ENCODE measurements at places on chromosomes 2 and 18.

DNA sequence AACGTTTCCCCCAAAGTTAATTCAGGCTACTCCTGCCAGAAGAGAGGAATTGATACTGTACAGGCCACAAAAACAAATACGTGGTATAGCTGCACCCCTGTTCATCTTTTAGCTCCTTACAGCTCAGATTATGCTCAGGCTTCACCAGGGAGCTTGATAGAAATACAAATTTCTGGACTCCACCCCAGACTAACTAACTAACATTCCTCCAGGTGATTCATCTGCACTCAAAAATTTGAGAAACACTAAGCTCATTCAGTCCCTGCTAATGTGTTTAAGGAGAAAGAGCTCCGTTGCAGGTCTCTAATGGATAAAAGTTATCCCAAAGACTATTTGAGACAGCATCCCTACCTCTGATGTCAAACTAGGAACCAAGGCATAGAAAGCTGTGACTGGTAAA is 36.8 kb upstream of the UNC80 start:
- H3K27ac ChIP-seq = no peak overlapping the region
- no peak for DNase-seq
- no peaks in the 10 kb centered on the region for H3K36me3 ChIP-seq
- no peaks in the 10 kb centered on the region for H3K4me1 ChIP-seq
- no peaks in the 10 kb centered on the region for H3K27me3 ChIP-seq

- H3K4me1 ChIP-seq = no peaks in the 10 kb centered on the region
- H3K27me3 ChIP-seq = no peaks in the 10 kb centered on the region
- no peak overlapping the region for H3K27ac ChIP-seq
- H3K4me3 ChIP-seq = no peak overlapping the region
- DNase-seq = no peak
- no peaks in the 10 kb centered on the region for H3K36me3 ChIP-seq
These were observed 160.9 kb upstream of the TTC39C start for GRCh38 chr18:23853448-23854195.

GRCh38 chr2:13572466-13572865 is 855.7 kb downstream of the TRIB2 start:
- no peak for DNase-seq
- H3K27ac ChIP-seq = no peak overlapping the region
- H3K36me3 ChIP-seq = no peaks in the 10 kb centered on the region
- peaks cover 4% of the 10 kb centered on the region for H3K4me1 ChIP-seq

GRCh38 chr2:19043893-19044292 is 314.5 kb downstream of the OSR1 start:
- no peak for DNase-seq
- no peaks in the 10 kb centered on the region for H3K36me3 ChIP-seq
- H3K27ac ChIP-seq = no peak overlapping the region
- no peaks in the 10 kb centered on the region for H3K27me3 ChIP-seq

DNA sequence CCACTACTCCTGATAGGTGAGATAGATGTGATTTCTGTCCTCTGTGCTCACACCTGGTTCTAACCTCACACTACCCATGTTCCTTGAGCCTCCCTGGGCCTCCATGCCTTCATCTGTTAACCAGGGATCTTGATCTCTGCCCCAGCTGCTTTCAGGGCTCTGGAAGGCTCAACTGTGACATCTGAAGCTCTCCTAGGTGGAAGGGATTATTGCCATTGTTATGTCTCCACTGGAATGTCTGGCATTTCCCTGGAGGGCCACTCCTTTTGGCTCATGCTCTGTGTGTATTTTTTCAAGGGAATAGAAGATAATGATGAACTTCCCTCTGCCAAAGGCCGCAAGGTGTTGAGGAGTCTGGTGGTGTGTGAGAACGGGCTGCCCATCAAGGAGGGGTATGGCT is 41.2 kb downstream of the PCARE start:
- H3K36me3 ChIP-seq = no peaks in the 10 kb centered on the region
- no peak overlapping the region for H3K4me3 ChIP-seq
- H3K27ac ChIP-seq = no peak overlapping the region
- no peaks in the 10 kb centered on the region for H3K27me3 ChIP-seq
- no peaks in the 10 kb centered on the region for H3K4me1 ChIP-seq

- DNase-seq = peak; percentile 96
- peak overlapping the region; percentile 72 for H3K4me3 ChIP-seq
- 0 out of 2 replicates have a peak, but pooled peaks cover 5% of the 10 kb centered on the region for H3K4me1 ChIP-seq
- no peaks in the 10 kb centered on the region for H3K36me3 ChIP-seq
These were observed 21.5 kb upstream of the BIN1 start for GRCh38 chr2:127128445-127128904.

GRCh38 chr18:35110059-35110458 is 68.8 kb downstream of the MAPRE2 start:
- H3K27me3 ChIP-seq = no peaks in the 10 kb centered on the region
- no peak overlapping the region for H3K4me3 ChIP-seq
- H3K27ac ChIP-seq = no peak overlapping the region
- H3K36me3 ChIP-seq = no peaks in the 10 kb centered on the region
- no peaks in the 10 kb centered on the region for H3K4me1 ChIP-seq

- DNase-seq = no peak
- peak overlapping the region; percentile 81 for H3K4me3 ChIP-seq
- peaks cover 9% of the 10 kb centered on the region for H3K4me1 ChIP-seq
These were observed 759 bp upstream of the ACTR1B start for GRCh38 chr2:97664636-97664970.

DNA sequence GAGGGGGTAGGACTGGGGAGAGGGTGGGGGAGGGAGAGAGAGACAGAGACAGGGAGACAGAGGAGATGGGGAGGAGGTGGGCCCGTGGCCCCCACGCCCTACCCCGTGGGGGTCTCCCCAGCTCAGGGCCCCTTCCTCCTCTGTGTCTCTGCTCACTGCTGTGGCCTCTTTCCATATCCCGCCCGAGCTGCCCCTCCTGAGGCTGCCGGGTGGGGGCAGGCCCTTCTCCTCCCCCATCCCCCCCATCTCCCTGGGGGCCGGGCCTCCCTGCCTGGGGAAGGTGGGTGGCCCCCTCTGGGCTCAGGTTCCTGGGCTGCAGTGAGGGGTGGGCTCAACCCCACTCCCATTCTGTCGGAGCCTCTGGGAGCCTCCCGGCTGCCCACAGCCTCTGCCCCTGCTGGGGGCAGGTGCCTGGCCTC is 332 bp upstream of the PDCD1 start:
- peaks cover 3% of the 10 kb centered on the region for H3K27me3 ChIP-seq
- no peak for DNase-seq
- peak overlapping the region; percentile 67 for H3K4me3 ChIP-seq
- peak overlapping the region; percentile 95 for H3K27ac ChIP-seq
- peaks cover 20% of the 10 kb centered on the region for H3K4me1 ChIP-seq

GRCh38 chr2:142930835-142931398 is 53.5 kb downstream of the KYNU start:
- DNase-seq = no peak
- H3K27me3 ChIP-seq = no peaks in the 10 kb centered on the region
- H3K36me3 ChIP-seq = no peaks in the 10 kb centered on the region
- H3K4me1 ChIP-seq = no peaks in the 10 kb centered on the region
- H3K4me3 ChIP-seq = no peak overlapping the region

- peaks cover 3% of the 10 kb centered on the region for H3K27me3 ChIP-seq
- no peaks in the 10 kb centered on the region for H3K4me1 ChIP-seq
- no peaks in the 10 kb centered on the region for H3K36me3 ChIP-seq
- no peak overlapping the region for H3K27ac ChIP-seq
- H3K4me3 ChIP-seq = peak overlapping the region; percentile 51
These were observed 97.9 kb upstream of the GPR45 start for GRCh38 chr2:105143467-105144151.

DNA sequence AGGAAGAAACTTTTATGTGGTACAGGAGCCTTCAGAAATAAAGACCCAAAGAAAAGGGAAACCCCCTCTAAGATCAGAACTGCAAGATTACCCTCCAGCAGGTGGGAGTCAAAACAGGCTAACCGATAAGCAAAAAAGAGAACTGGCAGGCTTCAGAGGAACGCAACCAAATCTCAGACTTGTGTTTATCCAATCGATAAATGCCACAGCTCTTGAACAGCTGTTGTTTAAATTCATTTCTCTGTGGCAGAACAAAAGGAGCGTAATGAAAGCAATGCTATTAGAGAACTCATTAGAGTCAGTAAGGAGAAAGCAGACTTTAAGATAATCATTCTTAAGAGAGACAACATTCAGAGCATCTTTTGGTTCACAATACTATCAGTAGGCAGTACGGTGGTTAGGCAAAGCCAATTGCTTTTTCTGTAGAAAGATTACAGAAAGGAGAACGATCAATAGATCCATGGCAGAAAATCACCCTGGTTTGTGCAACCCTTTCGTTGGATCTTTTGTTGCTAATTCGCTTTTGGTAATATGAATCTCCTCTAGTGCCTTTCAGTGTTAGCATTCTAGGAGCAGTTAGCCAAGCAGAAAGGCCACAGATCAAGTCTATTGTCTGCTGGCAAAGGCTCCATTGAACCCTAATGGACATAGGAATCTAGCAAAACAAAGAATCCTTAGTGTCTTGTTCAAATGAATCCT is 476.4 kb upstream of the CHST9 start:
- H3K4me3 ChIP-seq = no peak overlapping the region
- no peak for DNase-seq
- no peaks in the 10 kb centered on the region for H3K4me1 ChIP-seq
- H3K27ac ChIP-seq = no peak overlapping the region
- H3K36me3 ChIP-seq = no peaks in the 10 kb centered on the region

GRCh38 chr2:17000184-17000482 is 334.5 kb upstream of the CYRIA start:
- H3K4me3 ChIP-seq = no peak overlapping the region
- DNase-seq = no peak
- H3K36me3 ChIP-seq = no peaks in the 10 kb centered on the region
- H3K27me3 ChIP-seq = no peaks in the 10 kb centered on the region

DNA sequence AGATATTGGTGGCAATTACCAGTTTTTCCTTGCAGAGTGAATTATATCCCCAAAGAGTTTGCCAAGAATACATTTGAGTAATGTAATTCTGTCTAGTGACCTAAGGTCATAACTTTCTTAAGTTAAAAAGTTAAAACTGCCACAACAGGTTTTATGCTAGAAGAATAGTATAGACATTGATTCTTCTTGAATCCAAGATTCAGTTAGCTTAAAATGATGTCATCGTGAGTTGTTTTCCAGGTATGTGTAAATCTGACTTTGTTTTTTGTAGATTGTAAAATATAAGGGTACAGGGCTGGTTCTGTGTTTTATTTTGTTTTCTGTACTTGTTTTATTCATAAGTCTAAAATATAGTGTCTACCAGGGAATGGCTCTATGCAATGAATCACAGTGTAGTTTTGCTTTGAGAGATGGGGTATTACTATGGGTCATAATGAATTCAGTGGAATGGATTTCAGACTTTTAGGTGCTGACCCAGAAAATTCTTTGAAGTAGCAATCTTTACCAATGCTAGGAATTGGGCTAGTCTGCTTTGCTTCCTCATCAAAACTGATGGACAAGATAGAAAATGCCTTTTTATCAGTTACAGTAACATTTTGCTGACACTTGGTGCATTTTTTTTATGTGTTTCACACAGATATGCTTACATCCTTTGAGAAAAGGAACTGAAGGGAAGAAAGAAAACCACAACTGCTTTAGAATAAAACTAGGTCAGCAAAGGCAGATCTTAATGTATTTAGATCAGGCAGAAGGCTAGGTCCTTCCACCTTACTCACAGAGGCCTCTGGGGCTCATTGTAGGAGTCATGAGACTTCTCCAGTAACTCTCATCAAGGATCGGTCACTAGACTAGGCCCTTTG is 20.8 kb upstream of the MGAT5 start:
- no peaks in the 10 kb centered on the region for H3K27me3 ChIP-seq
- DNase-seq = peak; percentile 89
- no peaks in the 10 kb centered on the region for H3K36me3 ChIP-seq
- H3K27ac ChIP-seq = peak overlapping the region; percentile 81

DNA sequence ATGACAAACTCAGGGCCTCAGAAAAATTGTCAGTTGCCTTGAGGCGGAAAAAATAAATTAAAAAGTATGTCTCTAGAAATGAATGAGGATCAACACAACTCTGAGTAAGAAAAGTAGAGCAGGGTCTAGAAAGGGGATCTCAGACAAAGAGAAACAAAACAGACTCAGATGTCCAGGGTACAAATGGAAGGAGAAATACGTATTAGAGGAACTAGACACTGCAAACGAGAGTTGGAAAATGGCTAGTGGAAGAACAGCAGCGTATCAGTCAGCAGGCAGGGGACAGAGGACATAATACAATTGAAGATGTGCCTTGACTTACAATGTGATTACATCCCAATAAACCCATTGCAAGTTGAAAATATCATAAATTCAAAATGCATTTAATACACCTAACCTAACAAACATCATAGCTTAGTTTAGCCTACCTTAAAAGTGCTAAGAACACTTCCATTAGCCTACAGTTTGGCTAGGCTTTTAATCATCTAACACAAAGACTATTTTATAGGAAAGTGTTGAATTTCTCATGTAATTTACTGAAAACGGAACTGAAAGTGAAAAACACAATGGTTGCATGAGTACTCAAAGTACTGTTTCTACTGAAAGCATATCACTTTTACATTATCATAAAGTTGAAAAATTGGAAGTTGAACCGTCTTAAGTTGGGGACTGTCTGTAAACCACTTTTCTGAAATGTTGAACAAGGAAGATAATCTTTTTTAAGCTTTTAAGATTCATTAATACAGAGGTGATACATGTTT is 182.8 kb downstream of the NBAS start:
- no peak overlapping the region for H3K27ac ChIP-seq
- H3K27me3 ChIP-seq = no peaks in the 10 kb centered on the region
- H3K4me1 ChIP-seq = peaks cover 13% of the 10 kb centered on the region

- no peaks in the 10 kb centered on the region for H3K36me3 ChIP-seq
- H3K4me3 ChIP-seq = no peak overlapping the region
- no peak overlapping the region for H3K27ac ChIP-seq
- no peak for DNase-seq
- peaks cover 2% of the 10 kb centered on the region for H3K4me1 ChIP-seq
These were observed 47.1 kb upstream of the UBE2E3 start for GRCh38 chr2:180933332-180933731.

GRCh38 chr2:72738096-72738495 is 87.7 kb downstream of the EXOC6B start:
- H3K27ac ChIP-seq = no peak overlapping the region
- no peaks in the 10 kb centered on the region for H3K36me3 ChIP-seq
- no peaks in the 10 kb centered on the region for H3K4me1 ChIP-seq
- DNase-seq = no peak
- no peaks in the 10 kb centered on the region for H3K27me3 ChIP-seq

- no peaks in the 10 kb centered on the region for H3K36me3 ChIP-seq
- no peaks in the 10 kb centered on the region for H3K4me1 ChIP-seq
- no peak for DNase-seq
- no peak overlapping the region for H3K27ac ChIP-seq
- no peak overlapping the region for H3K4me3 ChIP-seq
These were observed 682.0 kb downstream of the IRS1 start for GRCh38 chr2:226117510-226118065.

GRCh38 chr2:6474161-6475140 is 391.3 kb downstream of the CMPK2 start:
- no peaks in the 10 kb centered on the region for H3K4me1 ChIP-seq
- no peak overlapping the region for H3K4me3 ChIP-seq
- DNase-seq = no peak
- no peak overlapping the region for H3K27ac ChIP-seq
